ENCODE measurements at places on chromosomes 1 and 21.

- no peak for DNase-seq
Measured at GRCh38 chr1:225872075-225872430, 10.1 kb downstream of the TMEM63A start.

- no peak for DNase-seq
Measured at GRCh38 chr1:82478916-82479315, 678.2 kb downstream of the ADGRL2 start.

DNA sequence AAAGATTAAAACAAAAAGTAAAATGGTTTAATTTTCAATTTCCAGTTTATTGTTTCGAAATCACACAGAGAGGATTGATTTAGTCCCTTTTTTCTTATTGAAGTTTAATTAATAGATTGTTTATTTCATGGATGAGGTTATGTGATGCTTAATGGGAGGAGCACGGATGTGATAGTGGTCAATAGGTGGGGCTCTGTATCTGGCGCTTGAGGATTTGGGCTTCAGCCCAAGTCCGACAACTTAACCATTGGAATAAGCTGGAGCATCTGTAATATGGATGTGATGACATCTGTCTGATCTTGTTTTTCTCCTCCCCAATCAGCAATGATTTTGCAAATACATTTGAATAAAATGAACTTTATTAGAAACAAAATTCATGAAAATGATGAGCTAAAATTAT, 169.2 kb downstream of the LYPLAL1 start:
- DNase-seq = no peak

GRCh38 chr1:94951046-94951445, 24.1 kb upstream of the CNN3 start:
- DNase-seq = no peak

DNA sequence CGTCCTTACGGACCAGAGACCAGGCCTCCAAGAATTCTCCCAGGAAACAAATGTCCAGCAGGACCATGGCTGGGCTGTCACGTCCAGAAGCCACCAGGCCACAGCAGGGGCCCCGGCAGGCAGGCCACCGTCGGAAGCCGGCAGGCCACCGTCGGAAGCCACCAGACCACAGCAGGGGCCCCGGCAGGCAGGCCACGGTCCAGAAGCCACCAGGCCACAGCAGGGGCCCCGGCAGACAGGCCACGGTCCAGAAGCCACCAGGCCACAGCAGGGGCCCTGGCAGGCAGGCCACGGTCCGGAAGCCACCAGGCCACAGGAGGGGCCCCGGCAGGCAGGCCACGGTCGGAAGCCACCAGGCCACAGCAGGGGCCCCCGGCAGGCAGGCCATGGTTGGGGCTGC, 67.0 kb upstream of the PDE9A start:
- no peak for DNase-seq

- DNase-seq = no peak
Measured at GRCh38 chr1:110714374-110714995, 39.7 kb upstream of the KCNA3 start.

- DNase-seq = no peak
Measured at GRCh38 chr1:230892018-230892491, 23.7 kb upstream of the C1orf198 start.

- no peak for DNase-seq
Measured at GRCh38 chr21:27024301-27024700, 57.4 kb upstream of the ADAMTS5 start.

DNA sequence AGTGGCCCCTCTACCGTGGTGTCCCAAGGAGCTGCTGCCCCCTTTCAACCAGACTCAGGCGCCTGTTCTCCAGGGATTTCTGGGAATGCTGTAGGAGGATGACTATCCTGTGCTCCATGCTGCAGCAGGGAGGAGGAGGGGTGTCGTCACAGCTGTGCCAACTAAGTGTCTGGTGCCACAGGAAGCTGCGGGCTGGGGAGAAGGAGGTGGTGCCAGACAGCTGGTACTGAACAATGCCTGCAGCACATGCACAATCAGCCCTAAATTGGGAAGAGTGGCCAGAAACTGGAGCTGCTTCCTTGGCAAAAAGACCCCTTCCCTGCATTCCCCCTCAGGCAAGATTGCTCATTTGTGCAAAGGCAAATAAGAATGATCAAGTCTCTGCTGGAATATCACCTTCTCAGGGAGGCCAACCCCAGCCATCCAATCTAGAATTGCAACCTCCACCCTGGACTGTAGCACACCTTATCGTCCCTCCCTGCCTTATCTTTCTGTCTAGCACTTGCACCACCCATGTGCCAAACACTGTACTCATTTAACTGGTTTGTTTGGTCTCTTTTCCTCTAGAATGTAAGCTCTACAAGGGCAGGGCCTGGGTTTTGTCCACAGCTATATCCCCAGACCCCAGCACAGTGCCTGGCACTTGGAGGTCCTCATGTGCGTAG, 33.3 kb downstream of the LAMB3 start:
- no peak for DNase-seq

DNA sequence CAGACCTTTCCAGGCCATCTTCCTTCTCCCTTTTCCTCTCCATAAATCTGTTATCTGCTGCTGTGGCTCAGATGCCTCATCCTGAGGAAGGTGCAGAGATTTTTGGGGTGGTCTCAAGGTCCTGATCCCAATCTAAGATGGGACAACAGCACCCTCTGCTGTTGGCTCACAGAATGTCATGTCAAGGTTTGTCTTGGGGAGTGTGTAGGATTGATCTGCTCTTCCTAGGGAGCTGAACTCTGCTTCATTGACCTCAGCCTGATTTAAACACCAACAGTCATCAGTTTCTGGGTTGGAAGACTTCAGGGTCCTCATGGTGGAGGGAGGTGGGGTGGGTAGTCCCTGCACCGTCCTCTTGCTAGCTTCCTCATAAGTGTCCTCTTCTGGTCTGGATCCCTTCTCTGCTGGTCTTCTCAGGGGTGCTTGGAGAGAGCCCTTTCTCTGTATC, 62.8 kb upstream of the LAX1 start:
- peak; percentile 67 for DNase-seq

- no peak for DNase-seq
Measured at GRCh38 chr1:116697548-116698243, 30.2 kb upstream of the IGSF3 start.

- DNase-seq = no peak
Measured at GRCh38 chr1:41493626-41494350, 9.3 kb upstream of the EDN2 start.

- DNase-seq = no peak
Measured at GRCh38 chr1:202221911-202222909, 28.6 kb downstream of the LGR6 start.

DNA sequence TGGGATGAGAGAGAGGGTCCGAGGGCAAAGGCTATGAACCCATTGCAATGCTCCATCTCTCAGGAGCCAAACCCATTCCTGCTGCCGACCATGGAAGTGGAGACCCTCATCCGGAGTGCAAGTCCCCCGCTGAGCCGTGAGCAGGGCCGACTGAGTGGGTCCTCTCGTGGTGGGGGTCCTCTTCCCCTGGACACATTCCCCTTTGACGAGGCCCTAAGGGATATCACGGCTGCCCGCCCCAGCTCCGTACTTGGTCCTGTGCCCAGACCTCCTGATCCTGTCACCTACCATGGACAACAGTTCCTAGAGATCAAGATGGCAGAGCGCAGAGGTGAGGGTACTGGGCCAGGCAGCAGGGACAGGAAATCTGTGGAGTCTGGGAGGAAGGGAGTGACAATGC, 11.0 kb downstream of the HYI start:
- DNase-seq = no peak

GRCh38 chr1:213387380-213388015, 336.5 kb downstream of the RPS6KC1 start:
- DNase-seq = no peak

DNA sequence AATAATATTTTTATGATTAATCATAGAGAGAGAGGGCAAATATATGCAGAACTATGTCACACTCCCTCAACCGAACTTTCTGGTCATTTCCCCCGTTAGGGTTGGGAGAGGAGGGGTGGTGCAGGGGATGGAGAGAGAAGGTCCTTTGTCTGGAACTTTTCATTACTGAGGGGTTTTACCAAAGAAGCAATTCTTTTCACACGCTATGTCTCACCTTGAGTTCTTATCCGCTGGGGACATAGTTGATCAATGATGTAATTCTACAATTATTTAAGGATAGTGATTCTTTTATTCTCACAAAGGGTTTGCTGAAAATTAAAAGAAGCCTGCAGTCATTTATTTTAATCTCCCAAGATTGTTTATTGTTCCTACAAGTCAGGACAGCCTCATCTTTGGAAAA, 98.3 kb upstream of the RUNX1 start:
- no peak for DNase-seq

- no peak for DNase-seq
Measured at GRCh38 chr1:229452956-229453801, 19.3 kb upstream of the ACTA1 start.

- DNase-seq = peak; percentile 54
Measured at GRCh38 chr1:235074523-235075047, 54.1 kb downstream of the TOMM20 start.

GRCh38 chr1:206447422-206447765, 22.9 kb upstream of the IKBKE start:
- DNase-seq = no peak

- no peak for DNase-seq
Measured at GRCh38 chr1:234413990-234414389, 40.7 kb downstream of the COA6 start.

- no peak for DNase-seq
Measured at GRCh38 chr21:25559746-25560145, 47.5 kb downstream of the MRPL39 start.

- DNase-seq = no peak
Measured at GRCh38 chr1:10674222-10674621, 122.2 kb downstream of the CASZ1 start.

DNA sequence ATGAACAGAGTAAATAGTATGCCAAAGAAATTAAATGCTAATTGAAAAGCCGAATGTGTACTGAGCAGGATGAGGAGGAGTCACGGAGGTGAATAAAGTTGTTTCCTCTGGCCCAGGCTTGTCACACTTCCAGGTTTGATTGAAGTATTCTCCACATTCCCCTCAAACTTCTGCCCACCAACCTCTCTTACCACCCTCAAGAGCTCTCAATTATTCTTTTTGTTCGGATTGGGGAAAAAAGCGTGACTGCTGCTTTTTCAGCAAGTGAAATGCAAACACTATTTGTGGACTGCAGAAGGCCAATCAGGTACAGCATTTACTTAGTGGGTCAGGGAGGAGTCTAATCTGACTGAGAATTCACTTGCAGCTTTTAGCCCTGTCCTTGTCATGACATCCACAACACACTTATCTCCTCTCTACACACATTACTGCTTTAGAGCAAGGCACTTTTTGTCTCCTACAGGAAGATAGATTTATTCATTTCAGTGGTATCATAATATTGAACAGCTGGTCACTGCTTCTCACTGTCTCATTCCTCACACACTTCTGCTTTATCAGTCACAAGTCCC, 375.6 kb upstream of the PRMT6 start:
- DNase-seq = no peak

DNA sequence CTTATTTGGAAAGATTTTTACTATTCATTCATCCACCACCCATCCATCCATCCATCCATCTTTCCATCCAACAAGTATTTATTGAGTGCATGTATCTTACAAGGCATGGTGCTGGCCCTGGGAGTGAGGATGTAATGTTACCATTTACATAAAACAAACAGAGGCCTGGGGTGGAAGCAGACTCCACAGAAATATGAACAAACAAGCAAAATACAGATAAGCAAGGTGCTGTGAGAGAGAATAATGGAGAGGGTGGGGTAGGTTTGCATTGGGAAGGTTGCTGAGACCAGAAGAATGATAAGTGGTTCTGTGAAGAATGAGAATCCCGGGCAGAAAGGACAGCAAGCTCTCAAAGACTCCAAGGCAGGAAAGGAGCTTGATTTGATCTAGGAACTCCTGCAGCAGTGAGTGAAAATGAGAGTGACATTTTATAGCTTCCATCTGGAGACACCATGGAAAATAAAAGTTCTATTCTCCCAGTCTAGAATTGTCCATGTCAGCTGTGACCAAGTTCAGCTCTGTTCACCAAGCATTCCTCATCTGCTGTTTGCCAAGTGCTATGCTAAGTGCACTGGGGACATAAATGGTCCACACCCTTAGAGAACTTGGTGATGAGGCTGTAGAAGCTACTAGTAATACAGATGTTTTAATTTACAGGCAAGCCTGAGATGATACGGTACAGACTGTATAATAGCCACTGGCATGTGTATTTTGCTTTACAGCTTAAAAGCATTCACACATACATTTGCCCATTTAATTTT, 75.3 kb downstream of the PEX14 start:
- DNase-seq = no peak

DNA sequence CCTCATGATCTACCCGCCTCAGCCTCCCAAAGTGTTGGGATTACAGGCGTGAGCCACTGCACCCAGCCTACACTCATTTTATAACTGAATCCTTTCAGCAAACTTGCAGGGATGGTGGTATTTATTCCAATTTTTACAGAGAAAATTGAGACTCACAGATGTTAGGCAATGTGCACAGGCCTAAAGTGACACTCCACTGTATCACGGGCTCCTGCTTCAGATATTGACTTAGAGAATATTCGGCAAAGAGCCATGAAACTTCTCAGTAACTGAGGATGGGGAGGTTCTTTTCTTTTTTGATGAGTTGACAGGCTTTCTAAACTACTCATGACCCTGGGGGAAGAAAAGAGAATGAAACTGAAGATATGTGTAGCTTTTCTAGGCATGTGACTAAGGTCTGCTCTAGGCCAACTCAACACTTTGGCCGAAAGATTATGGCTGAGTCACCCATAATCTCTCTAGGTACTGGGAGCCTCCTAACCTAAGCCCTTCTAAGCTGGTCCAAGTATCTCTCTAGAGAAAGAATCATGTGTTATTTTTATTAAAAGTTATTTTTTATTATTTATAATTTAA, 19.9 kb upstream of the PTCH2 start:
- DNase-seq = no peak

- no peak for DNase-seq
Measured at GRCh38 chr1:114671011-114671938, 1.4 kb upstream of the DENND2C start.

DNA sequence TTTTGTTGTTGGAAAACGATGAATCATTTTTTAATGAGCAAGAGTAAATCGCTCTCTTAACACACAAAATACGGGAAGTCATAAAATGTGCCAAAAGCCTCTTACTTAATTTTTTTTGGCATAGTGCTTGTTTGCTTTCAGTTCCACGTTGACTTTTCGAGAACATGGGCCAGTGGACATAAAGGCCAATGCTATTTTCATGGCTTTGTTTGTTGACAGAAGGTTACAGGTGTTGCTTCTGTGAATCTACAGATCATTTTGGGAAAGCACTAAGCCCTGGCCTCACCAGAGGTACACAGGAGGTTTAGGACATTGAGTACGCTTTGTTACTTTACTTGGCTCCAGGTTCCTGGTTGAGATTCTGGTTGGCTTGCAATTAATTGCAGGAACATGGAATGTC, 199.4 kb upstream of the HMCN1 start:
- no peak for DNase-seq

DNA sequence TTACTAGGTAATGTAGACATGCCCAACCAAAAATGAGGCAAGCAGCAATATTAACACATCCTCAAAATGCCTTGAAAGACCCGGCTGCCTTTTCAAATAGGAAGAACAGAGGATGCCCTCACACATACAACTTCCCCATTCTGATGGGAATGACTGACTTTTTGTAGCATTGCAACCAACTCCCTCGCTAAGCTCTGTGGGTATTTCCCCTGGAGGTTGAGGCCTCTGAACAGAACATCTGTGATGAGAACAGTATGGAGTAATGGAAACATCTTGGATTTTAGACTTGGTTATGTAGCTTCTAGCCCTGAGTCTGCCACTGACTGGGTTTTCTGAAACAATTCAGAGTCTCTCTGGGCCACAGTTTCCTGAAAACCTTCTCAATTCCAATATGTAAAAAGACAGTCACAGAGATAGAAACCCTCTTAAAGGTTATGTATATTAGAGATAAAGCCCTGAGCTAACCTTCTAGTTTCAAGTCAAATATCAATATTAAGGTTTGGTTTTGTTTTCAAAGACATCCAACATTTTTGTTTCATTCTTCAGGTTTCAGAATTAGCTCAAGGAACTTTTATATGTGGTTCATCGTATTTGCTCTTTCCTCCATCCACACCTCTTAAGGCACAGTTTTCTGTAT, 311.5 kb downstream of the SETD4 start:
- DNase-seq = no peak
